ENCODE measurements at places on chromosomes 11 and 22.

DNA sequence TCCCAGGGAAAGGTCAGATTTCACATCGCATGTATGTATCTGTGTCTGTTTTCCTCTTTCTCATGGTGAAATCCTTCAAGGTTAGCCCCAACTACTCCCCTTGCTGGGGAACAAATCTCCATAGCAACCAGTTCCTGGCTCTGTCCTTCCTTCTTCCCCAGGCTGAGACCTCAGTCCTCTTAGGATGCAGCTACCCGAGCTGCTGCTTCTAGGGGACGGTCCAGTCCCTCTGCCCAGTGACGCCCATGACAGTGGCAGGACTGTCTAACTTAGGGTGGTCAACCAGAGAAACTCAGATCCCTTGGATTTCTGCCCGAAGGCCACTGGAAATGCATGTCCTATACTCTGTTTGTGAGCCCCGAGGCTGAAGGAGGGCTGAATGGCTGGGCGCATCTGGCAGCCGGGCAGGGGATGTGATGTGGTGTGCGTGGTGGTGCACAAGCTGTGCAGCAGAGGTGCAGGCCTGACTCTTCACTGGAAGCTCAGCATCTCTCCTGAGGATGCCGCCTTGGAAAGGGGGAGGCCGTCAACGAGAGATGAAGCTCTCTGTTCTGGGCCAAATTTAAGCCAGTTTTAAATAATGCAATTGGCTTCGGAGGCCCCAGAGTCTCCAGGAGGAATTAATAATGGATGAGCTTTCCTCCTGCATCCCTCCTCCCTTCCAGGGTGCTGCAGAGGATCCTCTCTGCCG is 118.7 kb upstream of the B3GAT1 start:
- DNase-seq: no peak

DNA sequence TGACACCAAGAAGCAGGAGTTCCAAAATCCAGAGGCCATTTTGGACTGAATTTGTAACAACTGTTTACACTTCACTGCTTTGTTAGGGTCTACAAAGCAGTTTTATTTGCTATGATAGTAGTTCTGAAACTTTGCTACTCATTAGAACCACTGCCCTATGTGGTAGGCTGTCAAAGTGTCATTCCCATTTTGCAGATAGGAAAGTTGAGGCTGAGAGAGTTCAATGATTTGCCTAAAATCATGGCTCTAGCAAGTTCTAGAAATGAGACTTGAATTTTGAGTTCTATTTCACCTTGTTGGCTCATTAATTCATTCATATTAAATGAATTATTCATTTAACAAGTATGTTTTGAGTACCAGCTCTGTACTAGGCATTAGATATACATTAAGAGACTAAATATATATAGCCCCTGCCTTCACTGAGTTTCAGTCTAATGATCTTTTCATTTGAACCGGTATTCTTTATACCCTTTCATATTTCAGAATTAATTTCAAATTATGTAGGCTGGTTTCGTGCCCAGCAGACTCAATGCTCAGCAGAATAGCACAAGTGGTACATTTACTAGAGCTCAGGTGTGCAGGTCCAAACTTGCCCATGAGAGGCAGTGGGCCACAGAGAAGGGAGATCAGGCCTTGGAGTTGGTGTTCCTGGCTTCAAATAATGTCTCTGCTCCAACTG is 93.5 kb downstream of the ME3 start:
- DNase-seq: no peak

- no peak for DNase-seq
Measured at GRCh38 chr22:43777286-43777685, 34.8 kb downstream of the EFCAB6 start.

DNA sequence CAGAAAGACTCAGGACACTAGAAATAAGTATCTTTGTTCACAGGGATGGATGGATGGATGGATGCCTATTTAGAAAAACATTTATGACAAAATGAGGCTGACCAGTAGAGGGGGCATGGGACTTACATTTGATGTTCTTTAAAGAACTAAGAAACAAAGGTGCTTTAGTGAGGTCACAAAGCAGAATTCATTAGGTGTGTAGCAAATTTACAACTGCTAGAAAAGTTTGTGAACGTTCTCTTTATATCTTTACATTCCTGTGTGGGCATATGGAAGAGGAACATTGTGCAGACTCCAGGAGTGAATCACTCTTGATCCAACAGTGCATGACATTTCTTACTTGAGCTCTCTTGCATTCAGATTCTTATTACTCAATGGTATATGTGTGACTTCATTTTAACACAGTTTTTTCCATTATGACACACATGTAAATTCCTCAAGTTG is 15.8 kb upstream of the SIK2 start:
- DNase-seq: peak; percentile 41

GRCh38 chr11:14555818-14556217 is 35.6 kb upstream of the PSMA1 start:
- DNase-seq: no peak

- peak; percentile 55 for DNase-seq
Measured at GRCh38 chr11:12390687-12391110, 13.3 kb downstream of the PARVA start.

DNA sequence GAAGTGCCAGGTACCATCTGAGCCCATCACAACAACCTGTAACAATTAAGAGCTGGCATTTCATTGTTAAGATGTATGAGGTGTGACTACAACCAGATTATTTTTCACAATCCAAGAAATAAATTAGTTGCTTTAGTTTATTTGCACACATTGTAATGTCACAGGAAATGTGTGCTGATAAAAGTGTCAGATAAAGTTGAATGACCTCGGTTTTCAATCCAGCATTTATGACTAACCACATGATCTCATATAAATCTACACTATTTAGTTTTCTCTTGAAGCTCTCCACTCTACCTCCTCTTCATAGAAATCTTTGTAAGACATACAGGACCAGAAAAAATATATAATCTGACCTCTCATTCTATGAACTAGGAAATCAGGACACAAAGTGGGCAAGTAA is 166.2 kb downstream of the PGR start:
- DNase-seq: no peak

- no peak for DNase-seq
Measured at GRCh38 chr22:39292031-39292462, 27.4 kb downstream of the RPL3 start.

GRCh38 chr22:44926491-44927415 is 83.1 kb downstream of the PHF21B start:
- DNase-seq: no peak

DNA sequence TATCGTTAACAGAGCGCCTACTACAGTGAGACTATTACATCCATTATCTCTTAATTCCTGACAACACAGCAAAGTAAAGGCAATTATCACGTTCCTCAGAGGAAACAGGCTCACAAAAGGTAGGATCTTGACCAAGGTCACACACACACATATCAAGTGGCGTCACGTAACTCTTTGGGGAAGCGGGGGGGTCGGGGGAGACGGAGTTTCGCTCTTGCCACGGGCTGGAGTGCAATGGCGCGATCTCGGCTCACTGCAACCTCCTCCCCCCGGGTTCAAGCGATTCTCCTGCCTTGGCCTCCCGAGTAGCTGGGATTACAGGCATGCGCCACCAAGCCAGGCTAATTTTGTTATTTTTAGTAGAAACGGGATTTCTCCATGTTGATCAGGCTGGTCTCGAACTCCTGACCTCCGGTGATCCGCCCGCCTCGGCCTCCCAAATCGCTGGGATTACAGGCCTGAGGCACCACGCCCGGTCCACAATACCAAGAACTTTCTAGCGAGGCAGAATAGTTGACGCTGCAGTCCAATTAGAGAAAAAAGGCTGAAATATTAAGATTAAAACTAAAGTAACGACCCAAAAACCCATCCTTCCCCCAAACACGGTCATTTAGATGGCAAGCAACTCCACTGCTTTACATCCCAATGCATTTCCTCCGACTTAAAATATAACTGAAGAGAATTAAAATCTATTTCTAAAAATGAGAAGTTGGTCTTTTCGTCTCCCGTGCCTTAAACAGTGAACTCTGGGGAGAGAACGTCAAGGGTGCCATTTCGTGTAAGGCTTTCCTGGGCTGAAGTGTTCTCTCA is 1.2 kb downstream of the DDX17 start:
- no peak for DNase-seq

DNA sequence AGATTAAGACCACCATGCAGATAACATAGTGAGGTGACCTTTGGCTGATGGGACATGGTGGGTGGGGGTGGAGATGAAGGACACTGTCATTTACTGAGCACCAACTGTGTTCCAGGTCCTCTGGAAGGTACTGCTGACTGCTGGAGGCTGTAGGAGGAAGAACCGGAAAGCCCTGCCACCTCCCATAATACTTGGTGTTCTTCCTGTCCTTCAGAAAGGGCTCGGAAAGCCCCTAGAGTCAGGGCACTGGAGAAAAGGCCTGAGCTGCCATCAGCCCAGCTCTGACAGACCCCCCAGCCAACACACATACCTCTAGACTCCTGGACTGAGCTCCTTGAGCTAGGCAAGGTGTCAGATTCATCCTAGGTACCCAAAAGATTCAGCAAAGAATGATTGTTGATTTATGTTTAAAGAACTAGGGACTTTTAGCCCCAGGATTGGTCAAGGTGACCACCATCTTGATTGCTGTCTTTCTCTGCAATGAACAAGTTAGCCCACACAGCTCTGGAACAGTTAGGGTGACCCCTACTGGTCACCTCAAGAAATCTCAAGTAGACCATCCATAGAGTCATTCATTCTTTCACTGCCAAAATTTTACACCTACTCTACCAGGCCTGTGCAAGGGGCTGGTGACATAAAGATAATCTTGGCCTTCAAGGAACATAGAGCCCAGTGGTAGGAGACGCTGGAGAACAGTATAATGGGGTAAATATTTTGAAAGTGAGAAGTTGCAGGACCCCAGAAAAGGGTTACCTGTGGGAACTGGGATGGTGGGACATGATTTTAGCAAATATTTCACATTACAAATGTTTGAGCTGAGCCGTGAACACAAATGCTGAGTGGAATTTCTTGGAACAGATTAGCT is 39.4 kb downstream of the IRAG1 start:
- DNase-seq: peak; percentile 9

GRCh38 chr22:48371391-48371790 is 1456.3 kb downstream of the BRD1 start:
- DNase-seq: no peak

DNA sequence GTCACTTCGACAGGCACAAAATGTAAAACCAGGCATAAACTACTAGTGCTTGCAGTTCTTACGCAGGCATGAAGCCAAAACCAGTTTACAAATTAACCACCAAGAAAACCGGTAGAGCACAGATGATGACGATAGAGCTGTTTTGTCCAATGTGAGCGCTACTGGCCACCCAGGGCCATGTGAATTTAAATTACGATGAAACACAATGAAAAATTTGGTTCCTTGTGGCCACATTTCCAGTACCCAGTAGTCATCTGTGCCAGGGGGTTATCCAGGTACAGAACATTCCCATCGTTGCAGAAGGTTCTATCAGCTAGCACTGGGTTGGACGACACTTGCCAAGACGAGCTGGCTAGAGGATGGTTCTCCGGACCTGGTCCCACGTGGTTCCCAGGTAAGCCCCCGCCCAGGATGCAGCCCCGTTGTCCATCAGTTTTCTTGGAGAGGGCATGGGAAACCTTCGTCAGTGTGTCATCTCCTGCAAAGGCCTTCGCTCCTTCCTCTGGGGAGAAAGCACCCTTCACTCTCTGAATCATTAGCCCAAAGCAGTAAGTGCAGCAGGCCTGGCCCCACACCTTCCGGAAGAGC is 1.1 kb upstream of the CD81 start:
- DNase-seq: no peak
